ENCODE measurements at places on chromosomes 4 and X. TPM values are rescaled to one million over a fixed set of nuclear protein-coding genes. Genes with fewer than 3 reads are reported as not detected.

DNA sequence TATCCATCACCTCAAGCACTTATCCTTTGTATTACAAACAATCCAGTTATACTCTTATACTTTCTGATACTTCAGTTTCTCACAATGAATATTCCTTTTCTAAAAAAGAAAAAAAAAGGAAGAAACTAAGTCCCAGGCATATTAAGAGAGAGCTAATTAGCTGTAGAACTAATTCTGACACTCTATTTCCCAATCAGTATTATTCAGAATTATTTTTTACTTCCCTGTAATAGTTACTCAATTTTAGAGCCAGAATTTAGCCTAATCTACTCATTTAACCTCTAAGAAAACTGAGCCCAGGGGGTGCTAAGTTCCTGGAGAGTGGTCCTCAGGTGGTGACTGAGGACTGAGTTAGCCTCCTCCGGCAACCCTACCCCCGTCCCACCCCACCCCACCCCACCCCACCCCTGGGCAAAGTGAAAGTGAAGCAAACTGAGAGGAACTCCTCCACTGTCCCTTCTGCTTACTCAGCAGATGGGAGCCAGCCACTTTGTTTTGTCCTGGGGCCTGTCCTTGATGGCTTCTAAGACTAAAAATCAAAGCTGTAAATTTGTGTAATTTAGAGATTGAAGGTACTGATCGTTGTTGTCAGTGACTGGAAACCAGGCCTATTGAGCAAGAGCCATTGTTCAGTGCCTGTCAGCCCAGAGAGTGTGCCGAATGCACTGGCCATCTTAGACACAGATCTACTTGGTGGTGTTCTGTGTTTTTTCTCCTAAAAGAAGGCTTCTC is 162.1 kb downstream of the CBR4 start:
- DNase-seq = no peak

GRCh38 chr4:5780831-5781480 is 70.0 kb downstream of the EVC start:
- DNase-seq = no peak

DNA sequence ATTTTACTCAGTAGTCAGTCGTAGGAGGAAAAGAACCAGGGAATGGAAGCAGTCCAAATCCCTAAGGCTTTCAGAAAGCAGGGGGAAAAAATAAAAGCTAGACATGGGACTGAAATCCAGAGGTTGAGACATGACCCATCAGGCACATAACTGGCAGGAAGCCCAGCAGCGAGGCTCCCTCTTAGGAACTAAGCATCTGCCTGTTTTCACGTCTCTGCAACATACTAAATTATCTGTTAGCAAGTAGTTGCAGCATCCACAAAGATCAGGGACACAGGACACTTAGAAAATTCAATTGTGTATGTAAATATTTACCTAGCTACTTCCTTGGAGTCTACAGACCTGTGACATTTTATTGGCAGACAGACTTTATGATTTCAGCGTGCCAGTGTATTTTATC is 118.0 kb upstream of the EDNRA start:
- no peak for DNase-seq

Gene COX7B2
- total RNA-seq = not detected

DNA sequence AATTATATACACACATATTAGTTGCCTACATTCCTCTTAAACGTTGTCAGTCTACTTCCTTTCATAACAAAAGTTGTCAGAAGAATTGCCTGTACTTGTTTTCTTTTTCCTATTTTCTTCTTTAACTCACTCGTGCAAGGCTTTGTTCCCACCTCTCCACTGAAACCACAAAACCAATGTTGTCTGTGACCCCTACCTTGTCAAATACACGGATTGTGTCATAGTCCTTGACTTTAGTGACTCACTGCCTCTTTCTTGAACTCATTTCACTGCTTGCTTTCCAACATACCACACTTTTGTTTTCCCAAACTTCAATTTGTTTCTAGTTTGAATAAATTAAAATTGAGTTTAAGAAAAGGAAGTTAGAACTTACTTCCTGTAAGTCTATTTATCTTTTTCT is 283.9 kb upstream of the AGA start:
- no peak for DNase-seq

GRCh38 chr4:136001791-136002190 is 1530.5 kb downstream of the PCDH18 start:
- no peak for DNase-seq

- DNase-seq = no peak
Measured at GRCh38 chr4:45363931-45364330, 637.6 kb upstream of the GNPDA2 start.

- DNase-seq = peak; percentile 22
Measured at GRCh38 chrX:40570346-40571093, 10.2 kb upstream of the ATP6AP2 start.
